ENCODE measurements at places on chromosomes 6 and 20.

DNA sequence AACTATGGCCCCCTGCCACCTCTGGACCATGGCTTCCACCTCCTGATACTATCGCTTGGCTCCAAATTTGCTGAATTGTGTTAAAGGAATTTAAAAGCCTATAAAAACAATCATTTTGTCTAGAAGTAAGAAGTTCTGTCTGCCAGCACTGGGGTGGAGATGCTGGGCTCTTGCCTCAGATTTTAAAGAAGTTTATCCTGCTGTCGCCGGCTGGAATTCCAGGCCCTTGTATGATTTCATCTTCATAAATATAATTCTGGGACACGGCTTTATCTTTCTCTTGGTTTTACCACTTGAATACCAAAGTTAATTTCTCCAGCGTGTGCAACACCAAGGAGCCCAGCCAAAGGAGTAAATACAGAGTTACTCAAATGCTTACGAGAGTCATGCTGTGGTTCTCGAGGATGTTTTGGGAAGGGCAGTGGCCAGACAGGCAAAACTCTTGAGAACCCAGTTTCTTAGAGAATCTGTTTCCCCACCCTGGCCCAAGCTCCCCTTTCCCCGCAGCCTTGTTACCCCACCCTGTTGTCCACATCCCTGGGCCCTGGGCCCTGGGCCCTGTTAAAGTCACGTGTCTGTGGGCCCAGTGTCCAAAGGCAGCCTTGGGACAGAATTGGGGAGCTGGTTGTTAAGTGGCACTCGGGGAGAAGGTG lies 31.9 kb downstream of the C6orf89 start:
- DNase-seq = no peak

GRCh38 chr6:135128268-135128914 lies 52.7 kb upstream of the MYB start:
- peak; percentile 38 for DNase-seq

GRCh38 chr6:1049900-1050299 lies 262.0 kb upstream of the FOXQ1 start:
- no peak for DNase-seq

DNA sequence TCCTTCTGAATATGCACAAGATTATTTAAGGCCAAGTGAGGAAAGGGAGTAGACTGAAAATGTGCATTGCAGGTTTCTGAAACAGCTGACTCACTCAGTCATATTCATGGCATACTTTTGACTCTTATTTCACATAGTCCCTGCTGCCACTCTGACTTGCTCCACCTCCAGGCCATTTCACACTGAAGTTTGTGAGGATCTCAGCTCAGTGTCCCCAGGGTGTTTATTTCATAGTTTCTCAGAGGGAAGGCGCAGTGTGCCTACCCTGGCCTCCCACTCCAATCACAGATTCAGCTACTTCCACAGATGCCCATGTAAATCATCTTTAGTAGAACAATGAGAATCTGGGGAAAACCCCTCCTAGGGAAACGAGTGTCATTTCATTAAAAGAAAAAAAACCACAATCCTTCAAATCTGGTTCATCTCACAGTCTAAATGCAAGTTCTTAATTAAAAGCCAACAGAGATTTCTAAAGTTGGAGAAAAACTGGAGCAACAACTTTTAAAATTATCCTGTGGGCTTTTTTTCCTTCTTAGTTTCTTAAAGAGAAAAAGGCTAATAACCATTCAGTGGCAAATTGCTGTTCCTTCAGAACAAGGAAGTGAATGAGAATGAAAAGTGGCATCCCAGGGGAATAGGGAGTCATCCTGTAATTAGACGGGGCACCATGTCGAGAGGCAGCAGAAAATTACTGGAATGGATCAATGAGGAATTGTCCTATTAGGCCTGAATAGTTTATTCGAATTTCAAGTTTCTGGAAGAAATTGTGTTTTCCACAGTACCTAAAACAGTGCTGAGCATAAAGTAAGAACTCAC lies 133.6 kb downstream of the TFAP2B start:
- DNase-seq = no peak

DNA sequence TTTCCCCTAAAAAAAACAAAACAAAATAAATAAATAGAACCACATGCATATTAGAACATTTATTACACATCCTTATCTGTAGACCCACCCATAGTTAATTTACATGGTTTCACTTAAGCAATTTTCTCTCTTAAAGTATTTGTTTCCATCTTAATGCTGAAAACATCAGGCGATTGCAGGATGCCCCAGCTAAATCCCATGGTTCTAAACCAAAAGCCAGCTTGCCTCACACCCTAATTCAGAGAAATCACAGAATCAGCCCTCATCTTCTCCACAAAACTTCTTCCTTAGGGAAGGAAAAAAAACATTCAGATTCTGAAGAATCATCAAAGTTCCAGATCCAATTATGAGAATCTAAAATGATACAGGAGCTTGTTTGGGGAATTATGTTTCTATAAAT lies 67.6 kb upstream of the MTHFD1L start:
- no peak for DNase-seq

- no peak for DNase-seq
Observed at GRCh38 chr20:37984018-37984785, 49.1 kb downstream of the TTI1 start.
